ENCODE measurements at places on chromosomes 6 and 20.

- DNase-seq: no peak
Observed at GRCh38 chr20:20931632-20932031, 174.5 kb downstream of the LINC00237 start.

DNA sequence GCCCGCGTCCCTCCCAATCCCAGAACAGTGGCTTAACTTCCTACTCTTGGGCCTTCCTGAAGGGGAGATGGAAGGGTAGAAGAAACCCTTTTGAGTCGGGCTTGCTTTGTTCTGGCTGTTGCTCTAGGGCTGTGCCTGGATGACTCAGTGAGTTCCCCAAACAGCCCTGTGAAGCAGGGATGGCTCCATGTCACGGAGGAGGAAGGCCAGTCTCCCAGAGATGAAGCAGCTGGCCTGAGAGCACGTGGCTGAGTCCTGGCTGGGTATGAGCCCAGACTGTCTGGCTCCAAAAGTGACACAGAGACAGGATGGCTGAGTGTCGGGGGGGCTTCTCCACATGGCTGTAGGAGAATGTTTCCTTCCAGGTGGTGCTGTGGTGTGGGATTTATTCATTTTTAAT is 4.6 kb downstream of the SYTL3 start:
- DNase-seq: no peak

DNA sequence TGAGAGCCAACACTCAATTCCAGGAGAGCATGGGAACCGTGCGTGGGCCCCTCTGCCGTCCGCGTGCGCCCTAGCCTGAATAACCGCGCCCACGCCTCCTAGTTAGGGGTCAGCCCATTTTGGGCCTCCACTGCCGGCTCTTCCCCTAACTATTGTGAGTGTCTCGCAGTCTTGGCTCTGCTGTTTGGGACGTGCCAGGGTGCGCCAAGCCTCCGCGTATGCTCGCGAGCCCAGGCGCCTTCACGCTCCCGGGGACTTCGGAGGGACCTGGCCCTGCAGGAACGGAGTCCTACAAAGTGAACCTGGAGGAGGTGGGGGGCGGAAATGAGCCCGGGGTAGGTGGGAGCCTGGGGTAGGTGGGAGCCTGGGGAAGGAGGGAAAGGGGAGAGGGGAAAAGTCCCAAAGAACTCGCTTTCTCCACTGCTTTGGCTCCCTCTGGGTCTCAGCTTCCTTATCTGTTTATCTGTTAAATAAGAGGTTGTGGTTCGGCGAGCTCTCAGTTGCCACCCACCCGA is 873 bp upstream of the GCM2 start:
- no peak for DNase-seq

- no peak for DNase-seq
Observed at GRCh38 chr20:23020230-23021018, 14.7 kb upstream of the SSTR4 start.

GRCh38 chr6:163583558-163583957 is 169.0 kb downstream of the QKI start:
- no peak for DNase-seq

- peak; percentile 70 for DNase-seq
Observed at GRCh38 chr20:32965581-32966373, 38.5 kb downstream of the SUN5 start.

- DNase-seq: no peak
Observed at GRCh38 chr6:16187176-16187575, 51.2 kb upstream of the GMPR start.

DNA sequence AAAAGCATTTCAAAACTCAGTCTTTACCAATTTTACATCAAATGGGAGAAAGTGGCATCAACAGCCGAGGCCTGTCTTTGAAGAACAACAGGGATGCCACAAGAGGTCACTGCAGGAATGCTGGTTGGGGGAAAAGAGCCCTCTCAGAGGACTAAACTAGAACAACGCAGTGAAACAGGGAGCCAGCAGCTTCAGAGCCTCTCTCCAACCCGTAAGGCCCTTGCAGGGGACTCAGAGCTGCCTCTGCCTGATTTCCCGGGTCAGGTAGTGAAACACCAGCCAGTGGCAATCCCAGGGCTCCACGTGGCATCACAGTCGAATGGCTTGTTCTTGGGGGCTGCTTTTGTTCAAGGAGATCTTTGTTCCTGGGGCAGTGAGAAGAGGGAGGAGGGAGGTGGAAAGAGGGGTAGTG is 55.0 kb upstream of the KCNK16 start:
- peak; percentile 21 for DNase-seq

GRCh38 chr6:143183666-143184065 is 123.0 kb downstream of the AIG1 start:
- DNase-seq: no peak

DNA sequence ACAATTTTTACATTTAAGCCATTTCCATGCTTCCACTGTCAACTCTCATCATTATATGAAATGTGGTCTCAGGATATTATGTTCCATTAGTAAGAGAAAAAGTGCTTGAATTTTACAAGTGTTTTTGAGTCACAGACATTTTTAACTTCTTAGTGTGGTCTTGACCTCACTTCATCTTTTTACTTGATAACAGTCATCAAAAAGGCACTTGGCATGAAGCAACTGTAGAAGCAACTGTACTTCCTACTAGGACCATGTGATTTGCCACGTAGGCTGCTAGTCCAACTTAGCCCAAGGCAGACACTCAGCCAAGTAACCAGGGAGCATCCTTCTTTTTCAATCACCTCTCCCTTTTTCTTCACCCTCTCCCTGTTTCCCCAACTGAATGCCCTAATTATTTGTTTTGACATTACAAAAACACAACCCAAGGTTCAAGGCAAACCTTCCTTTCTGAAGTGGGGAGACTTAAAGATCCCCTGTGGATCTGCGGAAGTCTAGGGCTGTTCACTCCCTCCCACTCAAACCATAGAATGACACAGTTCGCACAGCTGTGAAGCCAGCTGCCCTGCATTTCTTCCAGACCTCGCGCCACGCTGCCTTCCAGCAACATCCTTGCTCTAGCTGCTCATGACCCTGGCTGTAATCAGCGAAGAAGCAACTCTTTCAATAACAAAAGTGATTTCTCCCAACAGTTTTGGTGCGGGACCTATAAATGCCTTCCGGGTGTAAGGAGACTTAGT is 45.0 kb downstream of the PHACTR1 start:
- DNase-seq: no peak

- DNase-seq: no peak
Observed at GRCh38 chr20:25399037-25399430, 8.4 kb upstream of the ABHD12 start.

- no peak for DNase-seq
Observed at GRCh38 chr6:149729824-149730223, 11.9 kb upstream of the LATS1 start.

DNA sequence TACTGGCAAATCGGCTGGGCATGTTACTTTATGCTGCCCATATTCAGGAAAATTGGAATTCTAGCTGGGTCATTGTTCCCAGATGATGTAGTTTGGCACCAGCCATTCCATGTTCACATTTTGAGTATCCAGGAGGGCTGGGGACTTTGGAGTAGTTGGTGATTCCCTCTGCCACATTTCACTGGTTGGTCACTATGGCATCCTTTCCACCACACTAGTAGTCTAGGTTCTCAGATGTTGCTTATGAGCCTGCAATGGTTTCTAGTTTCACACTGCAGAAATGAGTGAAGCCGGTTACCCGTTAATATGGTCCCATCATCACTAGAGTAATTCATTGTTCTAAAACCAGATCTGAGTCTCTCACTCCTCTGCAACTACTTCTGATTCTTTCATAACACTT is 4.6 kb downstream of the PTPN1 start:
- DNase-seq: no peak

DNA sequence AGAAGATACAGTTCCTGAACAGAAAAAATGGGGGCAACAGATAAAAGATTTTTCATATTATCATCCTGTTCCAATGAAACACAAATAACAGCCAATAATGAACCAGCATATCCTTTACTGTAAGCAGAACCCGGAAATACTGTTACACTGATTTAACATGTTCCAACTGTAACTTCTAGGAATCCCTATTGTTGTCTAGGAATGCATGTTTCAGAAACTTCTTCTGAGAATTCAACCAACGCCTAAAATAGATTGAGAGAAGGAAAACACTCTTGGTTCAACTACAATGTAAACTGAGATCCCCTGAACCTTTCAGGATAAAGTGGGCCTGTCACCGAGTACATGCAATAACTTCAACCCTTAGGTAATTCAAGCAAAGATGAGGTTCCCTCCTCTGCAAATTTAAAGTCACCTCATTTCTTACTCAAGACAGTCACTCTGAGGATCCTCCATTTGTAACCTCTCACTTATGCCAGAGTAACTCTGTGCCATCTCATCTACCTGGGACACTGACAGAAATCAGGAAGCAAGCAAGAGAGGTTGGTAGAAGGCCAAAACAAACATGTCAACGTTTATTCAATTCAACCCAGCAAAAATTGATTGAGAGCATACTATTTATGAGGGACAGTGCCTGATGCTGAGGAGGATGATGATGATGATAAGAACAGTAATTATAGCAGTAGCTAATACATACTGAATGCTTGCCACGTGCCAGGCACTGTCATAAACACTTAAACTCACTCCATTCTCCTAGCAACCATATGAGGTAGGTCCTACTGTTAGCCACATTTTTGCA is 14.1 kb downstream of the UBE3D start:
- no peak for DNase-seq

DNA sequence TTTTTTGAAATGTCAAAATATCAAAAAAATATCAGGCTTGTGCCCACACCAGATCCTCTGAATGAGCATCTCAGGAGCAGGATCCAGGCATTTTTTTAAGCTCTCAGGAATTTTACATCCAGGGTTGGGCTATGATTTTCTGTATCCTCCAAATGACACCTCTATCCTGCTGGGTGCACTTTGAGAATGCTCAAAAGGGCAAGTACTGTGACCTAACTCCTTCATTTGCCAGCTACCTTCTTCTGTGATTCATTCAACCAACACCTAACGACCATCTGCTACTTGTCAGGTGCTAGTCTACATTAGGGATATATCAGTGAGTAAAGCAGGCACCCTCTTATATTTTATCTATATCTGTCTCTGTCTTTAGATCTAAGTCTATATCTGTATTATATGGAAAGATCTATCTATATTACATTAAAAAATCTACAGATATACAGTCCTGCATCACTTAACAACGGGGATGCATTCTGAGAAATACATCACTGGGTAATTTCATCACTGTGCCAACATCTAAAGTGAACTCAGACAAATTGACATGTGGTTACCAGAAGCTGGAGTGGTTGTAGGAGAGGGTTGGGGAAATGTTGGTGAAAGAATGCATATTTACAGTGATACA is 131.6 kb downstream of the KIF16B start:
- no peak for DNase-seq

GRCh38 chr6:164014346-164015087 is 600.0 kb downstream of the QKI start:
- no peak for DNase-seq

DNA sequence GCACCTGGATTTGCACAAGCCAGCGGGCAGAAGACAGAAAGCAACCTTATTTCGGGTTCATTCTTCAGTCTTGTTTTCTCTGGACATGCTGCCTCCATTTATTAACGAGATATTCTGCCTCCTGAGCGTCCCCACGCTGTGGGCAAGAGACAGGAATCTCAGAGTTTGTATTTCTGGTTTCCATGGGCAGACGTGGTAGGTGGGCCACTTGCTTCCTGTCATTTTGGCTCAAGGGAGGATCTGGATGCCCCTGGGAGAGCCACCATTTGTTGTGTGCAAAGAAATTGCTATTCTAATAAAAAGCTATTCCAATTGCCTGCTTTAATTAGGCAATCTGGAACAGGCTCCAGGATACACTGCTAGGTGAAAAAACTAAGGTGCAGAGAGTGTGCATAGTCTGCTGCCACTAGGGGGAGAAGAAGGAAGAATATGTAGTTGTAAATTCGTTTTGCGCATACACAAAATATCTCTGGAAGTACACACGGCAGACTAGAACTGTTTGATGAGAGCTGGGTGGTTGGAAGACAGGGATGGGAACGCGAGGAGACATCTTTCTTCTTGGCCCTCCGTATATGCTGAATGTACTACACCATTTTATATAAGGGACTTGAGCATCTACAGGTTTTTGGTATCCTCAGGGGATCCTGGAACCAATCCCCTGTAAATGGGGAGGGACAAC is 30.1 kb upstream of the SLC16A10 start:
- peak; percentile 4 for DNase-seq

- no peak for DNase-seq
Observed at GRCh38 chr20:44138867-44139266, 48.1 kb downstream of the JPH2 start.

DNA sequence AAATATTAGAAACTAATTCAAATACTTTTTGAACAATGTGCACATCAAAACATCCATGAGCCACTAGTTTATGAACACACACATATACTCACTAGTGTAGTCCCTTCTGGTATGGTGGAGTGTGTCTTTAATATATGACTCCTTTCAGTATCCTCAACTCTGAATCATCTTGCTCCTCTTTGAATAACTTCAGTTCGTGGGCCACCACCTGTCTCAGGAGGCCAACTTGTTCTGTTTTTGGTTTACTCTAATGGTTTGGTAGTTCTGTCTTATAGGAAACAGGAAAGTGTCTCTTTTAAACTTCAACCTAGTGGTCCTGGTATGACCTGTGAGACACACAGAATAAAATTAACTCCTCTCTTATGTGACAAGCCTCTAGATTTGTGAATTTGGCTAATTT is 55.6 kb downstream of the ZNF292 start:
- no peak for DNase-seq

DNA sequence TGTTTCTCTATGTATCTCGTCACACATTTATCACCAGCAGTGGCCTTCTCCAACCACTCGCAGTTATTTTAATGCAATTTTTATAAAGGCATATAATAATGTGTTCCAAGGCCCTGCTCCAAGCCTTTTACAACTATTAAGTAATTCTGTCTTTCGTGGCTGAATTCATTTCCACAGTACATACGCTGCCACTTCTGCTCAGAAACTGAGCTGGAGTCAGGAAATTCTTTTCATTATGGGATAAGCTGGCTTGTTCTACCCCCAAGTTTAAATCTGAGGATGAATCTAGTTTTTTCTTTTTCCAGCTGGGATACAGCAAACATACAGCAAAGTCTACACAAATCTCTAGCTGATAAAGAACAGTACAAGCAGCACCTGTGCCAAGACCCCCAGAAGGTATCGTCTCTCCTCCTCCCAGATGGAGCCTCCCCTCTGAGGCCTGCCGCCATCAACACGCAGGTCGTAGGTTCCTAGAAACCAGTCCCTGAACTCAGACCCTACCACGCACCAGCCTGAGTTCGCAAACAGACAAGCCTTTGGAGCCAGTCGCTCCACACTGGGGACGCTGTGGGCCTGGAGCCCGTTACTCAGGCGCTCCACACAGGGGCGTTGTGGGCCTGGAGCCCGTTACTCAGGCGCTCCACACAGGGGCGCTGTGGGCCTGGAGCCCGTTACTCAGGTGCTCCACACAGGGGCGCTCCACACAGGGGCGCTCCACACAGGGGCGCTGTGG is 263.5 kb downstream of the THBS2 start:
- DNase-seq: no peak

GRCh38 chr20:2900845-2901592 is 27.7 kb downstream of the PTPRA start:
- DNase-seq: peak; percentile 18

DNA sequence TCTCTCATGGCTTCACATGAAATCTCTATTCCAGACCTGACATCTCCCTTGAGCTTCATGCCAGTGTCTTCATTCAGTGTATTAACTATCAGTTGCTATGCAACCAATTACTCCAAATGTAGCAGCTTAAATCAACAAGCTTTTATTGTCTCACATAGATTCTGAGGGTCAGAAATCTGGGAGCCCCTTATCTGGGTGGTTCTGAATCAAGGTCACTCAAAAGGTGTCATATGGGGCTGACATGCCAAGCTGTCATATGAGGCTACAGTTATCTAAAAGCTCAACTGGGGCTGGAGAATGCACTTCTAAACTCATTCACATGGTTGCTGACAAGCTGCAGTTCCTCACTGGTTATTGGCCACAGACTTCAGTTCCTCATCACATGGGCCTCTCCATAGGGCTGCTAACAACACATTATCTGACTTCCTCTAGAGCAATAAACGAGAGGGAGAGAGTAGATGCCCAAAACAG is 7.3 kb upstream of the CGA start:
- DNase-seq: no peak
